ENCODE measurements at places on chromosomes 11 and 22. TPM values are rescaled to one million over a fixed set of nuclear protein-coding genes. Genes with fewer than 3 reads are reported as not detected.

DNA sequence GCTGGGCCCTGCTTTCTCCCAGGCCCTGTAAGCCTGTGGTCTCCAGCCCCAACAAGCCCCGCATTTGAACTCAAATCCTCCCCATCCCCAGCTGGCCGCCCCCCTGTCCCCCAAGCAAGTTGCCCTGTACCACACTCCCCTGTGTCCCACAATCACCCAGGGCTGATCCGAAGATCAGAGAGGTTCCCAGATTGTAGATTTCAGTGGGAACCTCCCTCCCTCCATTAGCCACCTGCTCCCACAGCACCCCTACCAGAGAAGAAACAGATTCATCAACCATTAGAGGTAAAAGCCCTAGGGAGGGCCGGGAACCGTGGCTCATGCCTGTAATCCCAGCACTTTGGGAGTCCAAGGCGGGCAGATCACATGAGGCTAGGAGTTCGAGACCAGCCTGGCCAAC lies 107.5 kb downstream of the FEZ1 start:
- DNase-seq: no peak

GRCh38 chr11:47384498-47384897 lies 6.2 kb upstream of the SPI1 start:
- DNase-seq: no peak

Gene RIMBP3B
- total RNA-seq: not detected

Gene RIC8A
- total RNA-seq: 93.1 TPM

Gene MYO7A
- 9.9 TPM for total RNA-seq
